ENCODE measurements at places on chromosomes 4 and X. TPM values are rescaled to one million over a fixed set of nuclear protein-coding genes. Genes with fewer than 3 reads are reported as not detected.

The NPY5R gene
- 2.3 TPM for polyA plus RNA-seq

The ATP2B3 gene
- 4.4 TPM for polyA plus RNA-seq

The CLDN22 gene
- polyA plus RNA-seq = not detected

The FHDC1 gene
- 11.4 TPM for polyA plus RNA-seq

The RHOH gene
- not detected for polyA plus RNA-seq

The SPANXC gene
- polyA plus RNA-seq = not detected

The JCHAIN gene
- polyA plus RNA-seq = not detected

The RPL34 gene
- 2,458 TPM for polyA plus RNA-seq

The DCX gene
- 206 TPM for polyA plus RNA-seq

The LAS1L gene
- 43.4 TPM for polyA plus RNA-seq

The SATL1 gene
- polyA plus RNA-seq = 2.6 TPM

The PAGE2 gene
- polyA plus RNA-seq = not detected

The HSPA4L gene
- 13.0 TPM for polyA plus RNA-seq

The PDHA2 gene
- not detected for polyA plus RNA-seq

The KLB gene
- polyA plus RNA-seq = not detected

The RTL5 gene
- polyA plus RNA-seq = 16.8 TPM

The LPAR4 gene
- polyA plus RNA-seq = 2.8 TPM

The DCHS2 gene
- 0.88 TPM for polyA plus RNA-seq

The POU3F4 gene
- 4.4 TPM for polyA plus RNA-seq

The MAGEA2B gene
- 4.5 TPM for polyA plus RNA-seq

The HPSE gene
- 0.16 TPM for polyA plus RNA-seq

The UGT2B10 gene
- polyA plus RNA-seq = not detected

The SMS gene
- 101 TPM for polyA plus RNA-seq

The ADRA2C gene
- 3.0 TPM for polyA plus RNA-seq

The UNC5C gene
- 0.56 TPM for polyA plus RNA-seq

The DCLK2 gene
- 134 TPM for polyA plus RNA-seq

The IQCM gene
- not detected for polyA plus RNA-seq

The ATP6AP2 gene
- 236 TPM for polyA plus RNA-seq

The GPRIN3 gene
- 7.0 TPM for polyA plus RNA-seq

The GRPEL1 gene
- polyA plus RNA-seq = 24.9 TPM

The OSTC gene
- polyA plus RNA-seq = 117 TPM

The ARHGAP36 gene
- polyA plus RNA-seq = 4.9 TPM

The S100P gene
- not detected for polyA plus RNA-seq

The HPGD gene
- polyA plus RNA-seq = 18.7 TPM

The PLCXD1 gene
- polyA plus RNA-seq = 24.6 TPM

The HS6ST2 gene
- polyA plus RNA-seq = 43.0 TPM

The SLC2A9 gene
- polyA plus RNA-seq = not detected

The CXCL6 gene
- polyA plus RNA-seq = not detected

The BANK1 gene
- not detected for polyA plus RNA-seq

The SSX2 gene
- polyA plus RNA-seq = not detected

The CLNK gene
- polyA plus RNA-seq = not detected

The MAGEB1 gene
- not detected for polyA plus RNA-seq

The FAM149A gene
- polyA plus RNA-seq = 12.2 TPM

The KLF8 gene
- 4.1 TPM for polyA plus RNA-seq

The ANTXR2 gene
- 31.7 TPM for polyA plus RNA-seq

The GAR1 gene
- polyA plus RNA-seq = 12.1 TPM

The SETD7 gene
- 20.9 TPM for polyA plus RNA-seq

The TEX13B gene
- not detected for polyA plus RNA-seq

The SYTL4 gene
- 0.11 TPM for polyA plus RNA-seq

The FGFBP1 gene
- not detected for polyA plus RNA-seq

The SUPT20HL1 gene
- polyA plus RNA-seq = not detected

The GUCY1A1 gene
- 15.5 TPM for polyA plus RNA-seq

The PLXNA3 gene
- polyA plus RNA-seq = 17.2 TPM

The TRIM60 gene
- polyA plus RNA-seq = not detected

The PRDM5 gene
- 1.6 TPM for polyA plus RNA-seq

The PALLD gene
- polyA plus RNA-seq = 19.9 TPM

The TLR10 gene
- 0.10 TPM for polyA plus RNA-seq

The ETDB gene
- polyA plus RNA-seq = not detected
